ENCODE measurements at places on chromosomes 6 and 20.

GRCh38 chr20:1912646-1913045 lies 17.4 kb downstream of the SIRPA start:
- no peak overlapping the region for H3K27ac ChIP-seq
- no peak overlapping the region for H3K4me3 ChIP-seq
- peaks cover 1% of the 10 kb centered on the region for H3K36me3 ChIP-seq

GRCh38 chr20:7499201-7499600 lies 441.1 kb downstream of the HAO1 start:
- H3K4me1 ChIP-seq, result no peaks in the 10 kb centered on the region
- H3K27me3 ChIP-seq, result no peaks in the 10 kb centered on the region
- H3K4me3 ChIP-seq, result no peak overlapping the region
- no peak overlapping the region for H3K27ac ChIP-seq

- no peaks in the 10 kb centered on the region for H3K27me3 ChIP-seq
- DNase-seq, result no peak
- no peak overlapping the region for H3K27ac ChIP-seq
- no peaks in the 10 kb centered on the region for H3K4me1 ChIP-seq
- H3K4me3 ChIP-seq, result no peak overlapping the region
- peaks cover 8% of the 10 kb centered on the region for H3K36me3 ChIP-seq
These were observed 132.2 kb downstream of the PRND start for GRCh38 chr20:4853757-4854560.

DNA sequence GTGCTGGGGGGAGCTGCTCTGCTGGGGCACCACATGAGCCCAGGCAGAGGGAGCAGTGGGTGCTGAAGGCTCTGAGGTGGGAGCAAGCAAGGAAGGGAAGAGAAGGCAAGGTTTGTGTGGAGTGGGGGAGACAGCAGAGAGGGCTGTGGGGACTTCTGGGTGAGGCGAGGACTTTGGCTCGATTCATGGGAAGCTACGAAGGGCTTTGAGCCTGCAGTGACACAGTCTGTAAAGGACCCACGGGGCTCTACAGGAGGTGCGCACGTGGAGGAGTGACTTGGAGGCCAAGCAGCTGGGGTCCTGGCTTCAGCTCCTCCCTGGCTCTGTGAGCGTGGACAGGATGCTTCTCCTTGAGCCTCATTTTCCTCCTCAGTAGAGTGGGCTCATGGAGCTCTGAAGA lies 29.1 kb upstream of the CSNK2A1 start:
- H3K36me3 ChIP-seq, result no peaks in the 10 kb centered on the region
- no peak for DNase-seq
- no peak overlapping the region for H3K27ac ChIP-seq
- H3K27me3 ChIP-seq, result peaks cover 87% of the 10 kb centered on the region
- H3K4me3 ChIP-seq, result no peak overlapping the region

- no peak overlapping the region for H3K27ac ChIP-seq
- no peak for DNase-seq
- H3K27me3 ChIP-seq, result no peaks in the 10 kb centered on the region
- no peaks in the 10 kb centered on the region for H3K36me3 ChIP-seq
These were observed 31.1 kb upstream of the SMAP1 start for GRCh38 chr6:70636596-70636995.

GRCh38 chr6:46276576-46277142 lies 105.9 kb upstream of the ENPP5 start:
- no peak overlapping the region for H3K4me3 ChIP-seq
- H3K27ac ChIP-seq, result no peak overlapping the region
- no peaks in the 10 kb centered on the region for H3K36me3 ChIP-seq
- no peaks in the 10 kb centered on the region for H3K27me3 ChIP-seq
- H3K4me1 ChIP-seq, result no peaks in the 10 kb centered on the region

- H3K4me1 ChIP-seq, result peaks cover 12% of the 10 kb centered on the region
- no peaks in the 10 kb centered on the region for H3K27me3 ChIP-seq
- H3K4me3 ChIP-seq, result no peak overlapping the region
- DNase-seq, result no peak
- H3K36me3 ChIP-seq, result no peaks in the 10 kb centered on the region
These were observed 47.8 kb downstream of the ARHGAP40 start for GRCh38 chr20:38649275-38649891.

- H3K4me3 ChIP-seq, result no peak overlapping the region
- H3K4me1 ChIP-seq, result no peaks in the 10 kb centered on the region
- no peaks in the 10 kb centered on the region for H3K27me3 ChIP-seq
These were observed 256.1 kb upstream of the RUNX2 start for GRCh38 chr6:45072016-45072415.

GRCh38 chr20:51802170-51802751 lies at the start of gene SALL4:
Gene SALL4, minus strand, starts transcription at chr20:51802521. Its CDS starts 113 bp downstream, at chr20:51802408.
- H3K27ac ChIP-seq, result peak within 1 kb of the TSS; percentile 13
- H3K4me1 ChIP-seq, result peaks cover 28% of the 10 kb centered on the region
- H3K4me3 ChIP-seq, result peak within 1 kb of the TSS; percentile 25
- no peak for DNase-seq

- H3K36me3 ChIP-seq, result peaks cover 8% of the 10 kb centered on the region
- no peak overlapping the region for H3K27ac ChIP-seq
- DNase-seq, result no peak
- peaks cover 11% of the 10 kb centered on the region for H3K4me1 ChIP-seq
- no peaks in the 10 kb centered on the region for H3K27me3 ChIP-seq
These were observed 8.5 kb downstream of the TMEM242 start for GRCh38 chr6:157314705-157315321.
